Activated CD4-positive, alpha-beta T cell treated with anti-CD3 and anti-CD28 coated beads, Interleukin-2, amount 10 ng/mL, durations not matched to agents 7 days and 5 days (primary cell): ENCODE measurements at places on chromosomes 7 and 10. TPM values are rescaled to one million over a fixed set of nuclear protein-coding genes. Genes with fewer than 3 reads are reported as not detected.

The CDK13 gene
- total RNA-seq, result 68.6 TPM

The GPR22 gene
- not detected for total RNA-seq

The MRPL43 gene
- 55.9 TPM for total RNA-seq

The PRF1 gene
- 99.9 TPM for total RNA-seq

The SPACDR gene
- 3.0 TPM for total RNA-seq

The LLCFC1 gene
- not detected for total RNA-seq
